ENCODE measurements at places on chromosomes 16 and 17. TPM values are rescaled to one million over a fixed set of nuclear protein-coding genes. Genes with fewer than 3 reads are reported as not detected.

ALOX15B gene
- not detected for total RNA-seq

ODAD4 gene
- total RNA-seq: 0.56 TPM

TBC1D16 gene
- 3.3 TPM for total RNA-seq

NGFR gene
- 1.8 TPM for total RNA-seq

FBXW10 gene
- total RNA-seq: not detected

APOBR gene
- total RNA-seq: 2.6 TPM

SLC22A31 gene
- total RNA-seq: not detected

DBNDD1 gene
- 2.1 TPM for total RNA-seq

PIK3R5 gene
- 69.9 TPM for total RNA-seq

HLF gene
- not detected for total RNA-seq

DPEP2 gene
- 122 TPM for total RNA-seq

GALR2 gene
- total RNA-seq: not detected

TP53TG3 gene
- total RNA-seq: not detected

COQ7 gene
- 19.4 TPM for total RNA-seq

KRTAP4-1 gene
- not detected for total RNA-seq

RNF222 gene
- total RNA-seq: not detected

ZFP3 gene
- 15.8 TPM for total RNA-seq

G6PC3 gene
- 28.5 TPM for total RNA-seq

LGALS9C gene
- total RNA-seq: 0.44 TPM

MAP2K6 gene
- 7.7 TPM for total RNA-seq

HOXB3 gene
- total RNA-seq: 4.0 TPM

KRT27 gene
- not detected for total RNA-seq

SLC5A11 gene
- total RNA-seq: 0.62 TPM

KRT33B gene
- not detected for total RNA-seq

SPATA22 gene
- total RNA-seq: not detected

EARS2 gene
- 14.6 TPM for total RNA-seq

YBX2 gene
- total RNA-seq: 0.22 TPM

MGAT5B gene
- total RNA-seq: 41.4 TPM

VAT1L gene
- not detected for total RNA-seq

HOXB8 gene
- not detected for total RNA-seq

BICDL2 gene
- not detected for total RNA-seq

MFSD11 gene
- total RNA-seq: 36.4 TPM

NPIPA3 gene
- 6.1 TPM for total RNA-seq

FGF11 gene
- 4.6 TPM for total RNA-seq

BIRC5 gene
- 0.51 TPM for total RNA-seq

PIMREG gene
- total RNA-seq: not detected

NPIPA8 gene
- total RNA-seq: 2.9 TPM

SPNS3 gene
- 0.17 TPM for total RNA-seq

TOX3 gene
- not detected for total RNA-seq

DOC2B gene
- not detected for total RNA-seq

ABI3 gene
- 20.7 TPM for total RNA-seq

GLIS2 gene
- total RNA-seq: not detected

LRRC75A gene
- 3.4 TPM for total RNA-seq

NKD1 gene
- total RNA-seq: 1.9 TPM

COL1A1 gene
- 11.6 TPM for total RNA-seq
